ENCODE measurements at places on chromosomes 1 and 21.
A peak's percentile ranks its signal among the peaks of the same experiment; 100 is the strongest.

GRCh38 chr1:19454265-19455146 lies 30.8 kb downstream of the CAPZB start:
- peak; percentile 80 for DNase-seq

GRCh38 chr1:10738061-10739058 lies 58.1 kb downstream of the CASZ1 start:
- DNase-seq, result no peak

GRCh38 chr1:111754984-111755330 lies 744 bp upstream of the DDX20 start:
- DNase-seq, result no peak

DNA sequence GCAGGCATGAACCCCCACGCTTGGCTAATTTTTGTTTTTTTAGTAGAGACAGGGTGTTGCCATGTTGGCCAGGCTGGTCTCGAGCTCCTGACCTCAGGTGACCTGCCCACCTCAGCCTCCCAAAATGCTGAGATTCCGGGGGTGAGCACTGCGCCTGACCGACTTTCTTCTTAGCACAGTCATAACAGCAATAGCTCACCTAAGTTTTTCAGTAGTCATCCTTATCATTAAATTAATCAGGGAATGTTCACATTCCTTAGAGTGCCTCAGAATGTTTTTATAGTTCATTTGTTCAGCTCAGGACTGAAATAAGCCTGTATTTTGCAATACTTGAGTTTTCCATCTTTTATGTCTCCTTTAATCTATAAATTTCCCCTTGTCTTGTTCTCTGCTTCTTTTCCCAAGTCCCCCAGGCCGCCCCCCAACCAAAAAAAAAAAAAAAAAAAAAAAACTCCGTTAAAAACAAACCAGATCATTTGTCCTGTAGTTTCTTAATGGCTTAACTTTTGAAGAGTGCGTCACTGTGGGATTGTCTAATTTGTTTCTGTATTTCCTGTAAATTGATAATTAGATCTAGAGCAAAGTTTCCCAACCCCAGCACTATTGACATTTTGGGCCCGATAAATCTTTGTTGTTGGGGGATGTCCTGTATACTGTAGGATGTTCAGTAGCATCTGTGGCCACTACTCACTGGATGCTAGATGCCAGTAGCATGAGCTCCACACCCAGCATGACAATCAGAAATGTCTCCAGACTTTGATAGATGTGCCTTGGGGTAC lies 120.7 kb downstream of the ITSN1 start:
- no peak for DNase-seq

DNA sequence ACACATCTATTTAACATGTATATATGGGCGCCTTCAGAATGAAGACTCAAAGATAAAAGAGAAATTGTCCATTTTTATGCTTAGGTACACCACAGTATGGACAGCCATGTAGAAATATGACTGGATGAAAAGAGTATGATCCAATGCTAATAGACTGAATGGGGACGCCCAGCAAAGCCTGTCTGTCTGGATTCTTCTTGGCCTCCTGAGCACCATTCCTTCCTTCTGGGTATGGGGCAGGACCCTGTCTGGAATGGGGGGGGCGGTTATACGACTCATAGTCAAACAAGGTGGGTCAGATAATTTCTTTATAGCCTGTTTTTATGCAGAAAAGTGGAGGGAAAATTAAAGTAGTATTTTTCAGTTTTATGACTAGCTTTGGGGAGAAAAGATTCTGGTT lies 81.2 kb upstream of the ABCD3 start:
- no peak for DNase-seq

GRCh38 chr1:61078618-61079295 lies 3.6 kb upstream of the NFIA start:
- DNase-seq, result no peak

DNA sequence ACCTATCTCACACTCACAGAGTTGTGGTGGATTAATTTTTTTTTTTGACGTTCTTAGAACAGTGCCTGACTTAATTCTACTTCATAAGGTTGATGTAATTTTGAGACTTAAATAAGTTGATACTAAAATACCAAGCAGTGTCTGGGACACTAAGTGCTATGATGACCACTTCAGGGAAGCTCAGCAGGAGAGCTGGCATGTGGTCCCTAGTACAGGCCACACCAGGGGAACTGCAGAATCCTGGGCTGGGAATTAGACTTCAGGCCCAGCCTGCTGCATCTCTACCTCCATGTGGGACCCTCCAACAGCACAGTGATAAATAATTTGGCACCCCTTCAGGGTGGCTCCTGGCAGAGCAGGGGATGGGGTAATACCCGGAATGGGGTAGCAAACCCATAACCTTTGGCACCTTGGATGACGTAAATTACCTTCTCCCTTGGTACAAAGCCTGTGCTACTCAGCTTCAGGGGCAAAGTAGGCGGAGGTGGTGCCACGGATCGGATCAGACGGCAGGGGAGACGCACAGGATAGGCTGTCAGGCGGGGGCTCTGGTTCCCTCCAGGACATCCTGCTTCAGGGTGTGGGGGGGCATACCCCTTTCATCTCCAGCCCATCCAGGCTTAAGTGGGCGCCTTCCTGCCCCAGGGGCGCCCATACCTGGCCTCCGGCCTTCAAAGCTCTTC lies 4.8 kb downstream of the MFSD2A start:
- no peak for DNase-seq

DNA sequence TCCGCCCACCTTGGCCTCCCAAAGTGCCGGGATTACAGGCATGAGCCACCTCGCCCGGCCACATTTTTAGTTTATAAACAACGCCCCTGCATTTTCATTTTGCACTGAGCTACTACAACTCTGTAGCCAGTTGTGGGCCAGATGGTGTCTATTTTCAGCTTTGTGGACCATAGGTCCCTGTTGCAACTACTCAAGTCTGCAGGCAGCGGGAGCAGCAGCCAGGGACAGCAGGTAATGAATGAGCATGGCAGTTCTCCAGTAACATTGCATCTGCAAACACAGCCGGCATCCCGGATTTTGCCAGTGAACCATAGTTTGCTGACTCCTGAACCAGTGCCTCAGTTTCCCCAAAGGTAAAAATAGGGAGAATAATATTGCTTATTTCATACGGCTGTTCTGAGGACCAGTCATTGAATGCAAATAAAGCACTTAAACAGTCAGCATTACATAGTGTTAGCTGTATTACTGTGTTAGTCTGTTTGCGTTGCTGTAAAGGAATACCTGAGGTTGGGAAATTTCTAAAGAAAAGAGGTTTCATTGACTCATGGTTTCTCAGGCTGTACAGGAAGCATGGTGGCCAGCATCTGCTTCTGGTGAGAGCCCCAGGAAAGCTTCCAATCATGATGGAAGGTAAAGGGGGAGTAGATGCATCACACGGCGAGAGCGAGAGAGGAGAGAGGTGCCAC lies 65.5 kb upstream of the SLC45A1 start:
- DNase-seq, result peak; percentile 41

- DNase-seq, result peak; percentile 78
These were observed 546 bp downstream of the SKI start for GRCh38 chr1:2228694-2229036.

DNA sequence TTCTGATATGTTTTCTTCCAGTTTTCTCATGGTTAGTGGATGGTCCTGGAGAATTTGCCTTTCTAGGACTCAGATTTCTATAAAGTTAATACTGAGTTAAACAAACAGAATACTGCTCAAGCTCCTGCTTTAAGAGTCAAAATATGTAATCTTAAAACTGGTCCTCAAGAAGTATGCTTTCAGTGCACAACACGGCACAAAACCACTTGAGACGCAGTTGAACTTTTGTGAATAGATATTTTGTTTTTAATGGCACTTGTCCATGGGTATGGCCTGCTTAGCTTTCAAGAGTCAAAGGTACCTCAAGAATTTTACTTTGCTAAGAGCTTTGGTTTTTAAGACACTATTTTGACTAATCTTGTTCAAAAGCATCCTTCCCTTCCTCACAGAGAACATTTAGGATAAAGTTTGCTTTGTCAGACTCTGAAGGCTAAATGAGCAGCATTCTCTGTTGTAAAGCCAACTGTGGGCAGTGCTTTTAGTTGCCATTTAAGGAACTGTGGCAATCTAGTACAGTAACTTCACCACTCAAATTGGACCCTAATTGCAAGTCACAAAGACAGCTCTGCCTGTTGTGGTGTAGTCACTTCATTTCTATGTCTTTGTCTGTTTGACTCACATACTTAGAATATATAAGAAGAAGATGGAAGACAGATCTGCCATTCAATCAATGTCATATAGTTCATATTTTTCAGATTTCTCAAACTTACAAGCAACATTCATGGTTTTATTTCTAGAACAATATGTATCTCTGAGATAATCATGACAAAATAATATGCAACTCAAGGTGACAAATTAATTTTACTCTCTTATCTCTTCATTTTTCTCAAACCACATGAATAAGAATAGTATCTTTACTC lies 28.8 kb downstream of the SAMD13 start:
- DNase-seq, result no peak

GRCh38 chr1:23344987-23345472 lies 946 bp upstream of the HNRNPR start:
- DNase-seq, result no peak

DNA sequence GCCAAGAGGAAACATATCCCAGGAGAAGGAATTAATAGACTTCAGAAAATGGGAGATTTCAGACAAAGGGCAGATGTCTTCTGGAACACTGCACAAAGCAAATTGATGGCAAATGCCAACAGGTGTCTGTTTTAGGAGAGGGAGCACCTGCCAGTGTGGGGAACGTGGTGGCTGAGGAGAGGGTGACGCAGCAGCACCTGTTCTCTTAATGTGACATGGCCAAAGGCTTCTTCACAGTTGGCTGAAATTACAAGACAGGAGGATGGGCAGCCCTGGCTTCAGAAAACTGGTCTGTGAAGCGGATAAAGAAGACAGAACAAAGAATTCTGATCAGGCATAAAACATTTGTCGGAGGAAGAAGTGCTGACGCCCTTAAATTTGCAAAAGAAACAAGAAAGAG lies 178.7 kb upstream of the RUNX1 start:
- no peak for DNase-seq

GRCh38 chr1:13965770-13966398 lies 265.9 kb downstream of the PRDM2 start:
- DNase-seq, result no peak

- DNase-seq, result no peak
These were observed 20.6 kb upstream of the PPM1J start for GRCh38 chr1:112735752-112736151.

- no peak for DNase-seq
These were observed 38.9 kb downstream of the FAM163A start for GRCh38 chr1:179781962-179782361.

DNA sequence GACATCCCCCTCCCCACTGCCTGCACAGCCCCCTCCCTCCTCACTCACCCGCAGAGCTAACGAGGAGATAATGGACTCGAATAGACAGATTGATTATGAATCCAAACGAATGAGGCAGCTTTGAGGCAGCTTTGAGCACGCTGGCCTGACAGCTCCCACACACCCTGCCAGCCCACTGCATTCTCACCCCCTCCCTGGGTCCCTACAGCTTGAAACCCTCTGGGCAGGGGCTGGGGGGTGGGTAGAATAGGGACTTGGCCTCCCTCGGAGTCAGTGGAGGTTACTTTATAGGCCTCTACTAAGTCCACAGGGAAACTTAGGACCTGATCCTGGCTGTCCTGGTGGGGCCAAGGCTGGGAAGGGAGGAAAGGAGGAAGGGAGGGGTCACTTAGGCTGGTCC lies 1.9 kb downstream of the NTRK1 start:
- DNase-seq, result no peak

DNA sequence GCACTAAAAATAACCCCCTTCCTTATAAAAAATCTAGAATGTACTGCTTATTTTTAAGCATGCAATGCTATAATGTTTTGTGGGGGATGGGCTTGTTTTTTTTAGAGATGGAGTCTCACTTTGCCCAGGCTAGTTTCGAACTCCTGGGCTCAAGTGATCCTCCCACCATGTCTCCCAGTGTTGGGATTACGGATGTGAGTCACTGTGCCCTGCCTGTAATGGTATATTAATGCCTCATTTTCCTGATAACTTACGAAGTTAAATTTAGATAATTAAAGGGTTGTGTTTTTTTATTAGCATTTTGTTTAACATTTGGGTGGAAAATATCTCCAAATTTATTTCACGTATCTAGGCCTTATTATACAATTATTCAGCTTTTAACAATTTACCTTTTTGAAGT lies 6.5 kb downstream of the RNF11 start:
- no peak for DNase-seq

DNA sequence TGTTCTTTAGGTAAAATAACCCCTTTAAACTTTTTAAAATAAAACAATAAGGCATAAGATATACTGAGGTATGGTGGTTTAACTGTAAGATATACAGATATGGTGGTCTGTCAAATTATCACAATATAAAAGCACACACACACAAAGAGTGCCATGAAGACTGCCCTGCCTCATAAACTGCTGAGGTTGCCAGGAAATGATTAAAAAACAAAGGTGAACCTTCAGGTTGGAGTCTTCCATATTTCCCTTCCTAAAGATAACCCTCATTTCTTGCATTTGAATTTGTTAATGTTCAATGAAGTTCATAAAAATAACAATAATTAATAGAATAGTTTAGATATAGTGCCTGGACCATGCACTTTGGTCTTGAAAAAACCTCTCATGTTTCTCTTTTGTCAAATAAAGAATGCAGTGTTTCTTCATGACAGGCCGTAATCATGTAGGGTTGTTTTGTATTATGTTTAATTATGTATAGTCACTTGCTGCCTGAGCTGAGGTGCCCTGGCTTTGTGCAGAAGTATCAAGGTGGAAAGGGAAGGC lies 123.6 kb upstream of the B3GALT2 start:
- no peak for DNase-seq

- no peak for DNase-seq
These were observed 68.6 kb upstream of the SPATA6 start for GRCh38 chr1:48540587-48540986.

DNA sequence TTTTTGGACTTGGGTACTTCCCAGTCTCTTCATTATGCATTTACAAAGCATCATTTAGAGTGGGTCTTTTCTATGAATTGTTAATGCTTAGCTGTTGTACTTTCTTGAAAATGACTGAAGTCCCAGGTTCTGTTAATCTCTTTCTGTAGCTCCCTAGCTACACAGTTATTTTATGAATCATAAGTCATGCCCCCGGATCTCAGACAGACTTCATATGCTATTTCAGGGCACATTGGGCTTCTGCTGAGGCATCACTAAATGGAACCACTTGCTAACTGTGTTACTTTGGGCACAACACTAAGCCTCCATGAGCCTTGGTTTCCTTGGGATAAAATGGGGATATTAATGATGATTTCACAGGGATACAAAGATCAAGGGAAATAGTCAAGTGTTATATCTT lies 55.5 kb upstream of the RBM15 start:
- no peak for DNase-seq

- no peak for DNase-seq
These were observed 22.6 kb downstream of the PCNT start for GRCh38 chr21:46346296-46347202.

- no peak for DNase-seq
These were observed 6.8 kb downstream of the ARV1 start for GRCh38 chr1:230985711-230986110.

DNA sequence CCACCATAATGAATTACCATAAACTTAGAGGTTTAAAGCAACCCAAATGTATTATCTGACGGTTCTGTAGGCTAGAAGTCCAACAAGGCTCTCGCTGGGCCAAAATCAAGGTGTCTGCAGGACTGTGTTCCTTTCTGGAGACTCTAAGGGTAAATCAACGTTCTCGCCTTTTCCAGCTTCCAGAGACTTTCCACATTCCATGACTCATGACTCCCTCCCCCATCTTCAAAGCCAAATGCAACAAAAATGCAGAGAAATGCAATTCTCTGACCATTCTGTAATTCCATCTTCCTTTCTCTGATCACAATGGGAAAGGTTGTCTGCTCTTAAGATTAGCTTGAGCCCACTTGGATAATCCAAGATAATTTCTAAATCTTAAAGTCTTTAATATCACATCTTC lies 287.1 kb downstream of the LTN1 start:
- DNase-seq, result no peak
